ENCODE measurements at places on chromosomes 12 and 14. TPM values are rescaled to one million over a fixed set of nuclear protein-coding genes. Genes with fewer than 3 reads are reported as not detected.
A peak's percentile ranks its signal among the peaks of the same experiment; 100 is the strongest.

The IFI27 gene
- total RNA-seq: 1.8 TPM

The STAC3 gene
- total RNA-seq: 2.5 TPM

The GOLGA5 gene
- total RNA-seq: 20.6 TPM

The IL26 gene
- not detected for total RNA-seq

DNA sequence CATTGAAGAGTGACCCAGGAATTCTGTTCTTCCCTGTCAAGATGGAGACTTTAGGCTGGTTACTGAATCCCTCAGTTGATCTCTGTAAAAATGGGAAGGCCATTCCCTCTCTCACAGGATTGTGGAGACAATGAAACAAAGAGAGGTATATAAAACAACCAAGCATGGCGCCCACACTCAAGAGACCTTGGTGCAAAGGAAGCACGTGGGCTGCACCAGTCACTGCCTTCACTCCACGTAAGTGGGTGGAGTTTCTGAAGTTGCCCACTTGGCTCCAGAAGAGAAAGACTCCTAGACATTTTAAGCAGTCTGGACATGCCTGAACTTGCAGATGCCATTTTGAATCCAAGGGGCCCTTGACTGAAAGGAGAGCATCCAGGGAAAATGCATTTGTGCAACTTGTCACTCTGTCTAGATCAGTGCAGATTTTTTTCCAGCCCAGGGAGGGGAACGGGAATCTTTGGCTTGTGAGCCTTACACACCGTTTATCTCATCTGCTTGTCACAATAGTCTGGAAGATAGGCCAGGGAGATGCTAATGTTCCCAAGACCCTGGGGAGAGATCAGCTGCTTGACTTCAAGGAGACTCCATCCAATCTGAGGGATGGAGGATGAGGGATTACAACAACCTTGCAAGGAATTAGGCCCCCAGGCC is 96.9 kb upstream of the TBX3 start:
- H3K4me1 ChIP-seq: peaks cover 2% of the 10 kb centered on the region
- no peaks in the 10 kb centered on the region for H3K36me3 ChIP-seq
- H3K4me3 ChIP-seq: no peak overlapping the region
- H3K27ac ChIP-seq: no peak overlapping the region
- no peak for DNase-seq
- H3K27me3 ChIP-seq: peaks cover 1% of the 10 kb centered on the region

DNA sequence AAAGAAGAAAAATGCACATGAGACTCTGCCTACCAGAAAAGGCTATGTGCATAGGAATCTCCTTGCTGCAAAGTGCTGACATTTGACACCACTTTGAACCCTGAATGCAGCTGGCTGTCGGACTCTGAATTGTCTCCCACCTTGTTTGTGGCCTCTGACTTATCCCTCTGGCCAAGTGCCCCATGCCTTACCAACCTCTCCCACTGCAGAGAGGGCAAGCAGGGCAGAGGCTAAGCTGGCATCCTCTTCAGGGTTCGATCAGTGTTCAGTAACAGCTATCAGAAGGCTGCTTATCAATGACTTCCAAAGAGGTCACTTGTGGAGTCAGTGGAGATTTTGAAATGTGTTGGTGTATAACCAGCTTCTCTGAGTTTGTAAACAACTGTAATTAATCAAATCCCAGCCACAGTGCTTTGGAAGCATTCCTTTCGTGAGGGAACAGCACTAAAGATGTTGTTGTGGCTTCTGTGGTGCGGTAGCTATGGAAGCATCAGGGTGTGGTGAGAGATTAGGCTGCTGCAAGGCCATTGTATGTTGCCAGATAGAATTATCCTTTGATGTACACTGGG is 22.6 kb upstream of the BMP4 start:
- no peak overlapping the region for H3K27ac ChIP-seq
- H3K4me1 ChIP-seq: no peaks in the 10 kb centered on the region
- H3K4me3 ChIP-seq: no peak overlapping the region

GRCh38 chr14:67492538-67492937 is 4.0 kb upstream of the TMEM229B start:
- DNase-seq: no peak
- peaks cover 7% of the 10 kb centered on the region for H3K36me3 ChIP-seq

GRCh38 chr14:84857571-84857970 is 672.4 kb upstream of the FLRT2 start:
- H3K4me3 ChIP-seq: no peak overlapping the region
- no peaks in the 10 kb centered on the region for H3K4me1 ChIP-seq
- no peaks in the 10 kb centered on the region for H3K36me3 ChIP-seq
- no peak overlapping the region for H3K27ac ChIP-seq
- no peak for DNase-seq

DNA sequence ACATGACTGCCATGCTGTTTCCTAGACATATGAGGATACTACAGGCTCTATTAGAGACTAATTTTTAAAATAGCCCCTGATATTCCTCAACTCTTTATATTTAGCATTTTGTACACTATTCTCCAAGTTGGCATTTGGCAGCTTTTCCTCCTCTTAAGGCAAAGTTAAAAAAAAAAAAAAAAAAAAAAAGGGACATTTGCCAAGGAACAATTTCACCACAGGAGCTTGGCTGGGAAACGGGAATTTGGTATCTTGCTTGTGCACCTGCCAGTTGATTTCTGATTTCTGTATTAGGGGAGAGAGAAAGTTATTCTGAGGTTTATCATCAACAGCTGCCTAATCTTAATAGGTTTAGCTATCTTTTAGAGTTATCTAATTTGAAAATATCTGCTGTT is 87.2 kb downstream of the CAND1 start:
- H3K27ac ChIP-seq: no peak overlapping the region
- H3K4me1 ChIP-seq: peaks cover 14% of the 10 kb centered on the region
- H3K27me3 ChIP-seq: no peaks in the 10 kb centered on the region

DNA sequence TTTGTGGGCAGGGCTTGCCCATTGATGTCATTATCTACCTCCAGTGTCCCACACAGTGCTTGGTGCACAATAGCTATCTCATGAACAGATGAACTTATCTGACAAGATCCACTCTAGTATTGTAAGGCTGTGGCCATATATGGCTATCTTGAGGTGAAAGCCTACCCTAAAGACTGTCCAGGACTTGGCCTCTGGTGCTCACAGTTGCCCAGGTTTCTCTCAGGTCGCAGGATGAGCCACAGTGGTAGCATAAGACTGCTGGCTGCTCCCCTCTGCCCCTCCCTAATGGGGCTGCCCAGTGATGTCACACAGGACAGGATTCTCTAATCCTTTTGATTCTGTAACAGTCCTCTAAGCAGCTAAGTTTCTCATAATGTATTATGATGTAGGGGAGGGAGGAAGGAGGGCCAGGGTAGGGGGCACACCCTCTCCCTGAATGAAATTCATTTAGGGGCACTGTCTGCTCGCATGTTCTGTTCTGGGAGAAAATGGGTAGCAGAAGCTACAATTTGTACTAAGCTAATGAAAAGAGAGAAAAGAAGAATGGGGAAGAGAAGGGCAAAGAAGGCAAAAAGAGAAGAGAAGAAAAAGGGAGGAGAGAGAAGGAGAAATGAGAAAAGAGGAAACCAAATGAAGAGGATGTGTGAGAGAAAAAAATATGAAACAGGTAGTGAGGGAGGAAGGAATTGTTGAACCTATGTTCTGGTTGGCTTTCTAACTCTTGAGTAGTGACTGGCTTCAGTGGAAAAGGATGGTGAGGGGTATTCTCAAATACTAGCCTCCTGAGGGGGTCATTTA is 3.4 kb upstream of the PPM1A start:
- no peaks in the 10 kb centered on the region for H3K36me3 ChIP-seq
- H3K4me3 ChIP-seq: no peak overlapping the region
- peaks cover 20% of the 10 kb centered on the region for H3K4me1 ChIP-seq
- H3K27me3 ChIP-seq: no peaks in the 10 kb centered on the region
- peak overlapping the region; percentile 69 for H3K27ac ChIP-seq
- no peak for DNase-seq

- H3K27ac ChIP-seq: peak overlapping the region; percentile 97
- H3K4me1 ChIP-seq: peaks cover 40% of the 10 kb centered on the region
- no peaks in the 10 kb centered on the region for H3K27me3 ChIP-seq
- no peaks in the 10 kb centered on the region for H3K36me3 ChIP-seq
Measured at GRCh38 chr12:106774808-106775524, 484 bp downstream of the RIC8B start.

DNA sequence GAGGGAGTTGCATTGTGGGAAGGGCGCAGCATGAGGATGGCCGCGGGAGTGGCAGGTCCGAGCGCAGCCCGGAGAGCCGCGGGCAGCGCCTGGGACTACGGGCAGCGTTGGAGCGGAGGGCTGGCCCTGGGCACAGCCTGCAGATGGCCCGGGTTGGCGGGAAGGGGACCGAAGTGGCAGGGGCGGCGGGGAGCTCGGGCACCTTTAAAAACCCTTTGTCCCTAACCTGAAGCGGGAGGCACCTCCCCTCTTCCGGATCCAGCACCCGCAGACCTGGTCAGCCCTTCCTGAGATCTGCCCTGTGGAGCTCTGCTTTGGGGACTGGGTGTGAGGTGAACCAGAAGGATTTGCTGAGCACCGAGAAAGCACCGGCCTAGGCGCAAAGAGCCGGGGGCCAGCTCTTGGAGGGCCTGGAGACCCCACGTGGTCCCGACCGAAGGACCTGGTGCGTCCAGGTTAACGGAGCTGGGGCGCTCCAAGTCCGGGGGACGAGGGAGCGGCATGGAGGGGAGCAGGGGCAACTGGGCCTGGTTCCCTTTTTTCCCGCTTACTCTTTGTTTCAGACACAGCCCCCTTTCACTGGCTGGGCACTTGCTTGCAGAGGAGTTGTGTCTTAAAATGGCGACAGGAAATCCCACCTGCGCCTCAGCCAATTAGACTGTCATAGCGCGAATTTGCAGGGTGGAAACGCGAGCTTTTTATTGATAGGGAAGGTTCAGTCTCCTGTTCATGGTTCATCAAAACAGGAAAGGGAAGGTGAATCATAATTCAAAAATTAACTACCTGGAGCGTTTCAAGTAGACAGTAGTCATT is 792 bp upstream of the SLC38A1 start:
- no peak overlapping the region for H3K4me3 ChIP-seq
- H3K4me1 ChIP-seq: peaks cover 36% of the 10 kb centered on the region
- H3K36me3 ChIP-seq: peaks cover 12% of the 10 kb centered on the region

- no peaks in the 10 kb centered on the region for H3K27me3 ChIP-seq
- H3K36me3 ChIP-seq: no peaks in the 10 kb centered on the region
- H3K4me1 ChIP-seq: peaks cover 5% of the 10 kb centered on the region
- H3K4me3 ChIP-seq: no peak overlapping the region
- H3K27ac ChIP-seq: no peak overlapping the region
Measured at GRCh38 chr14:55571125-55571889, 8.7 kb upstream of the KTN1 start.

DNA sequence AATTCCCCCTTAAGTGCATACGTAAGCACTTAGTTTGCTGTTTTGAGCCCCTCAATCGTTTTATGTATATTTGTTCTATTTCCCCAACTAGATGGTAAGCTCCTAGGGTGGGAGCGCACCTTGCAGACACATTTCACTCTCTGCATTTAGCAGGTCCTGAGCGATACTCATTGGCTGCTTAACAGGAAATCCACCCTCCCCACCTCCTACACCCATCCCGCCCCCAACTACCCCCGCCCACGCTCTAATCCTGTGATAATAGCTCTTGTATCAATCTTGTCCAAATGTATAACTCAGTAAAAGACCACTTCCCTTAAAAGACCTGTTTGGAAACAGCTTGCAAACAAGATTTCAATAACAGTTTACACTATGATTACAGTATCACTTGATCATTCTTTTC is 8.1 kb downstream of the LPAR5 start:
- peak overlapping the region; percentile 90 for H3K4me3 ChIP-seq
- peak overlapping the region; percentile 84 for H3K27ac ChIP-seq
- peaks cover 65% of the 10 kb centered on the region for H3K4me1 ChIP-seq
- H3K27me3 ChIP-seq: no peaks in the 10 kb centered on the region
- DNase-seq: peak; percentile 50

DNA sequence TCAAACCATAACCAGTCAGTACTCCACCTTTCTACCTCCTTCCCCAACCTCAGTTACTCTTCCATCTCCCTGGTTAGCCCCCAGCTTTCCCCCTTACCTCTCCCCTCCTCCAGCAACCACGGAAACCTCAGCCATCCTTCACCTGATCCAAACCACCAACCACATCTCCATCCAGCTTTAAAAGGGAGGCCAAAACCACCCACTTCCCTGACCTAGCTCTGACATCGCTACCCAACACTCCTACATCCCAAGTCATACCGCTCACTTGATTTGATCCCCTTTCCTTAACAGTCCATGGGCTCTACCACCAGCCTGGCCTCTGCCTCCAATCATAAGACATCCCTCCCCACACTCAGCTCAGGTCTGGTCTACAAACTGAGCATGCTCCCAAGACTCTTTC is 1.5 kb downstream of the RAB35 start:
- no peaks in the 10 kb centered on the region for H3K36me3 ChIP-seq
- H3K27me3 ChIP-seq: no peaks in the 10 kb centered on the region
- peak overlapping the region; percentile 96 for H3K4me3 ChIP-seq
- H3K4me1 ChIP-seq: peaks cover 39% of the 10 kb centered on the region
- H3K27ac ChIP-seq: peak overlapping the region; percentile 89

DNA sequence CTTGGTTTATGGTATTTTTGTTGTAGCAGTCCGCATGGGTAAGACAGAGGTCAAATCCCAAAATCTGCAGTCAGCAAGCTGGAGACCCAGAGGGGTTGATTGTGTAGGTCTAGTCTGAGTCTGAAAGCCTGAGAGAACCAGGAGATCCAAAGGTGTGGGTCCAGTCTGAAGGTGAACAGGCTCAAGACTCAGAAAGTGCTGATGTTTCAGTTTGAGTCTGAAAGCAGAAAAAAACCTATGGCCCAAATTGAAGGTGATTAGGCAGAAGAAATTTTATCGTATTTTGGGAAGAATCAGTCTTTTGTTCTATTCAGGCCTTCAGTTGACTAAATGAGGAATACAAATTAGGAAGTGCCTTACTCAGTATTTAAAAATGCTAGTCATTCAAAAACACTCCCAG is 807.8 kb upstream of the FOXG1 start:
- H3K4me1 ChIP-seq: no peaks in the 10 kb centered on the region
- H3K36me3 ChIP-seq: no peaks in the 10 kb centered on the region
- H3K27me3 ChIP-seq: no peaks in the 10 kb centered on the region
- H3K4me3 ChIP-seq: no peak overlapping the region

- peaks cover 1% of the 10 kb centered on the region for H3K4me1 ChIP-seq
- no peak for DNase-seq
- no peaks in the 10 kb centered on the region for H3K27me3 ChIP-seq
- H3K4me3 ChIP-seq: no peak overlapping the region
Measured at GRCh38 chr12:56205445-56205844, 16.2 kb upstream of the SMARCC2 start.

DNA sequence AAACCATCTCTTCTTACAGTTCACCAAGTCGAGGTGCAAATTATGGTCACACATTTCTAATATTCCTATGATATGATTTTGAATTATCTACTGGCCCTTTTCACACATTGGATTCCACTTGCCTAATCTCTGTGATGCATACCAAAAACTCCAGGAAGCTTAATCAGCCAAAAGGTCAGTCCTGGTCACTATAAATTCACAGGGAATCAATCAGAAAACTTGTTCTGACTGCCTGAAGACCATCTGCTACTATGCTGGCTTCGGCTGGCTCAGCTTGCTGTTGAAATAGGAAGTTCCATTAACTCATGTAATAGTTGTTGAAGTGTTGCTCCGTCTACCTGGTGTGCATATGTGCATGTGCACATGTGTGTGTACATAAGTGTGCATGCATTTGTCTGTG is 142.8 kb upstream of the FLRT2 start:
- H3K4me3 ChIP-seq: no peak overlapping the region
- no peaks in the 10 kb centered on the region for H3K4me1 ChIP-seq
- H3K27me3 ChIP-seq: no peaks in the 10 kb centered on the region
- no peak for DNase-seq
- H3K27ac ChIP-seq: no peak overlapping the region
